Natural killer cell (primary cell): ENCODE measurements at places on chromosomes 7 and 10. TPM values are rescaled to one million over a fixed set of nuclear protein-coding genes. Genes with fewer than 3 reads are reported as not detected.

- H3K4me3 ChIP-seq = peak within 1 kb of the TSS; percentile 47
- peaks cover 87% of the 10 kb centered on the region for H3K4me1 ChIP-seq
- H3K36me3 ChIP-seq = no peaks in the 10 kb centered on the region
- H3K27ac ChIP-seq = peak within 1 kb of the TSS; percentile 54
Measured at GRCh38 chr7:5423306-5423975, at the start of gene TNRC18. TSS of gene TNRC18 (minus strand) at chr7:5423834. CDS start at chr7:5421246, 2,588 bp downstream.

DNA sequence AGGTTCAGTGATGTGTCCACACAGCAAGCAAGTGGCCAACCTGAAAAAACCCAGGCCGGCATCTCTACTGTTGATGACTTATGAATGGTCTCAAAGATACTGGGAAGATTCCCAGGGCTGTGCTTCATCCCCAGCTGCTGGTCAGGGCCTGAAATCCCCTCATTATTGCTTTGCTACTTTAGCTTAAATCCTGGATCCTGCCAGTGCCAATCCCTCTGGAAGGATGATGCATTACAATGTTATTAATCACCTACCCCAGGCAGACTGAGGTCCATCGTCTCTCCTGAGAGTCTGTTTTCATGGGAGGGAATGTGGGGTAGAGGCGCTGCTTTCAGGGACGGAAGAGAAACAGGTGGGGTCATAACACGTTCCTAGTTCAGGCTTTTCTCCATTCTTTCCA lies 371.6 kb downstream of the RPS24 start:
- H3K27me3 ChIP-seq = peaks cover 3% of the 10 kb centered on the region
- peaks cover 10% of the 10 kb centered on the region for H3K4me1 ChIP-seq
- no peaks in the 10 kb centered on the region for H3K36me3 ChIP-seq
- no peak overlapping the region for H3K27ac ChIP-seq
- H3K4me3 ChIP-seq = no peak overlapping the region

DNA sequence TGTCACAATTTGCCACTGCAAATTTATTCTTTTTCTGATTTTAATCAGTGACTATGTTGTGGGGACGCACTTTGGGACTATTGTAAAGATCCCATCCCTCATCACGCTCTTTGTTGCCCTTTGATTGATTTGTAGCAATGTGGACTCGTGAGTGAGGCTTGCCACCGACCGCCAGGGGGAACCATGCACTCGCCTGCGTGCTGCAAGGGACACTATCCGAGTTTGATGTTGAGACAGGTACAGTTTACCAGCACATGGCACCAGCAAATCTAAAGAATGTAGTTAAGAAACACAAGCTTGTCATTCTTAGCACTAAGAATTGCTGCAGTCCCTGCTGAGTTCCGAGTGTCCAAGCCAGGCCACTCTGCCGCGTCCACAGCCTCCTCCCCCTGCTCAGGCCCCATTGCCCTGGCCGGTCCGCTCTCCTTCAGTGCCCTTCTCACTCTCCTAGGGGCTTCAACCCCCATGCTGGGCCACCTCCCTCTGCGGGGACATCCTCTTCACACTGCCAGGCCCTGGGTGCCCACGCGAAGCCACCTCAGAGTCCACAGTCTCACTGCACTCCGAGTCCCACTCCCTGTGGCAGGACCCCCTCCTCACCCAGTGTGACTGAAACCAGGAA lies 2.0 kb upstream of the SFTPA2 start:
- no peaks in the 10 kb centered on the region for H3K27me3 ChIP-seq
- H3K4me3 ChIP-seq = no peak overlapping the region
- H3K36me3 ChIP-seq = no peaks in the 10 kb centered on the region
- peak; percentile 37 for DNase-seq

- H3K27me3 ChIP-seq = no peaks in the 10 kb centered on the region
- H3K27ac ChIP-seq = no peak overlapping the region
- peaks cover 3% of the 10 kb centered on the region for H3K4me1 ChIP-seq
- H3K4me3 ChIP-seq = no peak overlapping the region
- no peaks in the 10 kb centered on the region for H3K36me3 ChIP-seq
Measured at GRCh38 chr10:5618042-5618441, 48.4 kb downstream of the ASB13 start.

Gene SFRP5
- total RNA-seq = not detected

Gene GIMAP7
- total RNA-seq = 67.6 TPM

- no peak for DNase-seq
- no peak overlapping the region for H3K4me3 ChIP-seq
- no peaks in the 10 kb centered on the region for H3K4me1 ChIP-seq
- no peaks in the 10 kb centered on the region for H3K27me3 ChIP-seq
- no peak overlapping the region for H3K27ac ChIP-seq
- H3K36me3 ChIP-seq = no peaks in the 10 kb centered on the region
Measured at GRCh38 chr7:45514944-45515343, 59.2 kb upstream of the ADCY1 start.

DNA sequence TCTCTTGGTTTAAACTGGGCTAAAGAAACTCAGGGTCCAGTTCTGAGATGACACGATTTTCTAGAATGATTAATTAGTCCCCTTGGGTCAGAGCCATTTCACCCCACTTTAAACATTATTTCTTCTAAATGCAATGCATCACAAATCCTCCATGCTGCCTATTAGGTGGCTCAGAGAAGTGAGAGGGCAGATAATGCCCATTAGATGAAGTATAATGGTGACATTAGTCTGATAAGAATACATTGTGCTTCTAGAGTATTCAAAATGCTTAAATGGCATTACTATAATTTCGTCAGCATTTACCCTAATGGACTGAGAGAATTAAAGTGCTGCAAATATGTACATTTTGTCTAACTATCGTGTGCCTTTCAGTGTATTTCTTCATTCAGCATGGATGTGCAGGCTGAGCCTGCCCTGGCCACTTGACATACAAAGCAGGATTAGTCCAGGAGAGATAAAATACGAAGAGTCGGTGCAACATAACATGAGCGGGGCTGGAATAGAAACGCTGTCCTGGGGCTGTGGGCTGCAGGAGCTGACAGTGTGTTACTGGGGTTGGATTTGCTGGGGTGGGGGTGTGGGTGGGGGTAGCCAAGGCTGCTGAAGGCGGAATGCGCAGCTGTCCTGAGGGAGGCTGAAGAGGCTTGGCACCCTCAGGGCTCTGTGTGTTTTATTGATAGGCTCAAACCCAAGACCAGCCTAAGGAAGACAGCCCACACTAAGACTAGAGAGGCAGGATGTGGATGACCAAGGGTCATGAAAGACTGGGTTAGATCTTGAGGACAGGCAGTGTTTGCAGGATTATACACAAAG lies 52.8 kb upstream of the KLF6 start:
- no peaks in the 10 kb centered on the region for H3K36me3 ChIP-seq
- H3K4me3 ChIP-seq = no peak overlapping the region
- no peaks in the 10 kb centered on the region for H3K27me3 ChIP-seq
- DNase-seq = no peak
- H3K27ac ChIP-seq = no peak overlapping the region

DNA sequence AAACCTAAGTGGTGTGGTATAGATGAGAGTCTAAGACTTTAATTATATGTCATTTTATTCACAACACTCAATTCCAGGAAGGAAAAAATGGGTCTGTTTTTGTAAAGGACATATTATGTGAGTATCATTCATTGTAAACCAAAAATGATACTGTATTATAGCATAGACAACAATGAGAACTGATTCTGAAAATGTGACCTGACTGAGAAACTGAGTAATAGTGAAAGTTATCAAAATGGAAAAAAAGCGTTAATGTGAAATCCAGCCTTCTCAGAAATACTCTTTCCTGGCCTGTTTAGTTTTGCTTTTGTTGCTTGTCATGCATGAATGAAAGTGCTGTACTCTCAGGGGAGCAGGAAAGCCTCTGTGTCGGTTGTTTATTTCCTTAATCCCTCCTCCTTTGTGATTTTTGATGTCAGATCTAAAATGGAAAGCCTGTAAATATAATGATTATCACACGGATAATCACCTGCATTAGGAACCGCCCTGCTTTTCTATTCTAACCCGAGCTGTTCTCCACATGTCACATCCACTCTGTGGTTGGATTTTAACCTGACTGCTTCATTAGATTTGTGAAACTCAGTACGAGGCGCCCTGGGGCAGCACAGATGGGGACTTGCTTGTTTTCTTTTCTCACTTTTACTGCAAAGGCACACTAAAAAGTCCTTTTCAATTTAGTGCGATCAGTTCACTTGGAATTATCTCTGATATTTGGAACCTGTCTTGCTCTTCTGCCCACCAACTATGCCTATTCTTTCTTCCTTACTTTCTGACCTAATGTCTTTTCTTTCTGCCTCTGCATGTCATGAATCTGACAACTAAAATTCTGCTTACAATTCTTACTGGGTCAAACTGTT lies 240.9 kb upstream of the KAT6B start:
- H3K36me3 ChIP-seq = no peaks in the 10 kb centered on the region
- peak overlapping the region; percentile 56 for H3K27ac ChIP-seq
- H3K4me1 ChIP-seq = peaks cover 12% of the 10 kb centered on the region
- H3K4me3 ChIP-seq = no peak overlapping the region

GRCh38 chr10:101897633-101898032 lies 54.0 kb upstream of the KCNIP2 start:
- H3K27me3 ChIP-seq = no peaks in the 10 kb centered on the region
- H3K27ac ChIP-seq = no peak overlapping the region
- H3K36me3 ChIP-seq = no peaks in the 10 kb centered on the region
- peaks cover 4% of the 10 kb centered on the region for H3K4me1 ChIP-seq

DNA sequence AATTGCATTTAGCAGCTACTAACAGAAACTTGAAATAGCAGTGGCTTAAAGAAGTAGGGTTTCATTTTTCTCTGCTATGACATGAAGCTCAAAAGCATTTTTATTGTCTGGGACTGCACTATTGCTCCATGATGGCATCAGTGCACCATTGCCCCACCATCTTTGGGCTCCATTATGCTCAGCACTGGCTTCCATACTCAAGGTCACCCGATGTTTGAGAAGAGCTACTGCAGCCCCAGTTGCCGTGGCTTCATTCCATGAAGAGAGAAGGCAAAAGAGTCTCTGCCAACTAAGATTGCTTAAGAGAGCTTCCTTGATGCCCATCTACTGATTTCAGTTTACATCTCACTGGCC lies 192.2 kb upstream of the LRGUK start:
- peaks cover 3% of the 10 kb centered on the region for H3K36me3 ChIP-seq
- no peak overlapping the region for H3K4me3 ChIP-seq
- H3K4me1 ChIP-seq = no peaks in the 10 kb centered on the region
- H3K27me3 ChIP-seq = no peaks in the 10 kb centered on the region

Gene CFAP43
- not detected for total RNA-seq

DNA sequence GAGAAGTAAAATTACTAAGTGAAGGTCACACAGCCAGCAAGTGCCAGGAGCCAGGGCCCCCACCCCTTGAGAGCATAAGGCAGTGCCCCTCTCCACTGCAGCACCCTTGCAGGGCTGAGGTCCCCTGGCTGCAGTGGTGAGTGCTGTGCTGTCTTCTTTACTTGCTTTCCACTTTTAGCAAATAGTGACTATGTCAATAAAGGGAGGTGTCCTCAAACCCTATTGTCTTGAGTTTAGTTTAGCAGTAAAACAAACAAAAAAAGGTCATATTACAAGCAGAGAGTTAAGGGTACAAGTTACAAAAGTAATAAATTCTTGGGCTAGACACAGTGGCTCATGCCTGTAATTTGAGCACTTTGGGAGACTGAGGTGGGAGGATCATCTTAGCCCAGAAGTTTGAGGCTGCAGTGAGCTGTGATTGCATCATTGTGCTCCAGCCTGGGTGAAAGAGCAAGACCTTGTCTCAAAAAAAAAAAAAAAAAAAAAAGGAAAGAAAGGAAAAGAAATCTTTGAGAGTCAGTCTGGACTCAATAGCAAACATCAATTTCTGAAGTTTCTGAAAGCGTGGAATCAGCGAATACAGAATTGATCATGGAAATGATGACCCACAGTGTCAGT lies 39.0 kb upstream of the KIF5B start:
- H3K4me3 ChIP-seq = no peak overlapping the region
- no peaks in the 10 kb centered on the region for H3K27me3 ChIP-seq
- no peak overlapping the region for H3K27ac ChIP-seq
- no peak for DNase-seq
- no peaks in the 10 kb centered on the region for H3K4me1 ChIP-seq

GRCh38 chr10:7151538-7151937 lies 259.3 kb downstream of the SFMBT2 start:
- DNase-seq = no peak
- H3K27me3 ChIP-seq = peaks cover 2% of the 10 kb centered on the region
- H3K4me3 ChIP-seq = no peak overlapping the region
- H3K27ac ChIP-seq = no peak overlapping the region
- H3K36me3 ChIP-seq = no peaks in the 10 kb centered on the region

DNA sequence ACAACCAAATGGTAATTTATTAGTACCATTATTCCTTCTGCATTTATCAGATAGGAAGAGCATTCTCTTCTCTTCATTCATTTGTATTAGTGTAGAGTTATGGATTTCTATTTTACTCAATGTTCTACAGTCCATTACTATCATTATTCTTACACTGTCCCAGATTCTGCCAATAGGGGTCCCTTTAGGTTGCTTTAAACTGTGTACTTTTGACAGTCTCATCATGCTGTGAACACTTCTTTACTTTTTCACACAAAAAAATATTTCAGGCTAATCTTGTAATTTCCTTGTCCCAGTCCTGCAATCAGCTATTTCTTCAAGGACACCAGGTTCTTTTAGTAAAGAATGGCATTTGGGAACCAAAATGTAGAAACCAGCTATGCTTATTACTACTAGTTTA lies 99.3 kb downstream of the ZNF248 start:
- no peaks in the 10 kb centered on the region for H3K4me1 ChIP-seq
- no peaks in the 10 kb centered on the region for H3K36me3 ChIP-seq
- H3K27ac ChIP-seq = no peak overlapping the region
- no peaks in the 10 kb centered on the region for H3K27me3 ChIP-seq

DNA sequence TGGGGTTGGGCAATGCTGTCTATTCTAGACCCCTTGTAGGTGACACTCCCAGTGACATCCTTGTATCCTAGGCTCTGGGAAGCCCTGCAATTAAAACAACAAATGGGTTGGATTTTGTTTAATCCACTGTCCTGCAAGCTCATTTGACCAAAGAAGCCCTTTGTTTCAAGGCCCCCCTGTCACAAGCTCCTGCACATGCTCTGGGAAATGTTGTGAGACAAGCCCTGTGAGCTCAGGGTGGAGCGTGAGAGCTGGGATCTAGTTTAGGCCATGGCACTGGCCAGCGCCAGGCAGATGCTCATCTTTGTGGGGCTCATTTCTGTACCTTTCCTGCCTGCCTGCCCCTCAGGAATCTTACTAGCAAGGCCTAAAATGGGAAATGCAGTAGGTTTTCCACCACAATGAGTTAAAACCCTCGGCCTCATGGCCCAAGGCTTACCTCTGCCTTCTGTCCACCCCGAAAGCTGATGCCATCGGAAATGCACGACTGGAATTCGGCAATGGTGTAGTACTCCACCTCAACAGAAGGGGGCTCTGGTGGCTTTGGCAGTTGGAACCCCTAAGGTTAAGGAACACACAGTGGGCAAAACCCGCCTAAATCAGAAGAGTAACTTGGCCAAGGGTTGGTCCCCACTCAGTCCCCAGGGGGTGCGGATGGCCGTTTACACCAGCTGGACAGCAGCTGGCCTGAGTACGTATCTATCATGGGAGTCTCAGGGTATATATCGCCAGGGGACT lies 112.0 kb downstream of the NEURL1 start:
- H3K36me3 ChIP-seq = no peaks in the 10 kb centered on the region
- no peaks in the 10 kb centered on the region for H3K27me3 ChIP-seq
- H3K4me1 ChIP-seq = no peaks in the 10 kb centered on the region
- no peak overlapping the region for H3K27ac ChIP-seq

DNA sequence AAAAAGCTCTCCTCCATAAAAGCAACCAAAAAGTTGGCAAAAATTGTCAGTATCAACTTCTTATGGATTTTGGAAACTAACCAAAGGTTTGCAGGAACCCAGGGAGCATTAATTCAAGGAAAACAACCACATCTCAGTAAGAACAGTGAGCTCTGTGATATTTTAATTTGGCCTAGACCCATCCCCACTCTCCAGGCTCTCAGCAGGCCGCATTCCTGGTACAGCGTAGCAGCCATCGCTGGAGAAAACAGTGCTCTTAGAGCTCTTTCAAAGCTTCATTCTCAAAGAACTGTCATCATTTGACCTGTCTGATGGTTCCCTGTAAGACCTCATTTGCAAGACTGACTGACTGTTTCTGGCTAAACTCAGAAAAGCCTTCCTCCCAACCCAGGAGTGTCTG lies 81.9 kb downstream of the NUDCD3 start:
- H3K27me3 ChIP-seq = no peaks in the 10 kb centered on the region
- no peak overlapping the region for H3K4me3 ChIP-seq
- H3K4me1 ChIP-seq = no peaks in the 10 kb centered on the region
- no peak for DNase-seq
